ENCODE measurements at places on chromosomes 1 and 21. TPM values are rescaled to one million over a fixed set of nuclear protein-coding genes. Genes with fewer than 3 reads are reported as not detected.

GRCh38 chr1:156123356-156124196 is 9.1 kb downstream of the LMNA start:
- DNase-seq, result peak; percentile 97
- H3K27ac ChIP-seq, result peak overlapping the region; percentile 96
- peak overlapping the region; percentile 66 for H3K4me3 ChIP-seq
- H3K4me1 ChIP-seq, result peaks cover 96% of the 10 kb centered on the region
- H3K36me3 ChIP-seq, result peaks cover 10% of the 10 kb centered on the region

The SIM2 gene
- 1.5 TPM for total RNA-seq

The ERICH3 gene
- not detected for total RNA-seq

DNA sequence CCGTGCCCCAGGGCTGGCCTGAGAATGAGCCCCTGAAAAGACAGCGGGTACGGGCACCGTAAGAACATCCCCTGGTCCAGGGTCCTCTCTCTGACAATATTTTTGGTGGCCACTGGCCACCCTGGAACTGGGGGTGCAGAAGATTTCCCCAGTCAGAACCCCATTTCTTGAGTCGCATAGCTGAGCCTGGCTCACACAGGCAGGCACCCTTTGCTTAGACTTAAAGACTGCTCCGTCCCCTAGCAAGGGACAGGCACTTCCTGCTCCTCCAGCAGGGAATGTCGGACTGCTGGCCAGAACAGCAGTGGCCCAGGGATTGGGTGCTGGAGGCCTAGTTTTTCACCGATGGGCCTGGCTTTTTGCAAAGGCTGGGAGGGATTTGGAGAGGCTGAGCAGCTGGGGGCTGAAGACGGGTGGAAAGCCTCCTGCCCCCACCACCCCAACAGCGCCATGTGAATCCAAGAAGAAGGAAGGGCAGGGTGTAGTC is 4.3 kb downstream of the OLIG2 start:
- H3K4me3 ChIP-seq, result no peak overlapping the region
- H3K27ac ChIP-seq, result no peak overlapping the region
- DNase-seq, result no peak
- H3K27me3 ChIP-seq, result peaks cover 55% of the 10 kb centered on the region
- peaks cover 2% of the 10 kb centered on the region for H3K36me3 ChIP-seq

- peak; percentile 75 for DNase-seq
- H3K27ac ChIP-seq, result no peak overlapping the region
- no peaks in the 10 kb centered on the region for H3K36me3 ChIP-seq
- H3K27me3 ChIP-seq, result no peaks in the 10 kb centered on the region
- no peak overlapping the region for H3K4me3 ChIP-seq
- H3K4me1 ChIP-seq, result no peaks in the 10 kb centered on the region
Measured at GRCh38 chr1:5643360-5644107, 348.7 kb downstream of the NPHP4 start.

- no peaks in the 10 kb centered on the region for H3K27me3 ChIP-seq
- peaks cover 25% of the 10 kb centered on the region for H3K4me1 ChIP-seq
- DNase-seq, result no peak
- no peak overlapping the region for H3K27ac ChIP-seq
- peaks cover 24% of the 10 kb centered on the region for H3K36me3 ChIP-seq
Measured at GRCh38 chr1:172442404-172442803, 1.5 kb downstream of the PIGC start.

DNA sequence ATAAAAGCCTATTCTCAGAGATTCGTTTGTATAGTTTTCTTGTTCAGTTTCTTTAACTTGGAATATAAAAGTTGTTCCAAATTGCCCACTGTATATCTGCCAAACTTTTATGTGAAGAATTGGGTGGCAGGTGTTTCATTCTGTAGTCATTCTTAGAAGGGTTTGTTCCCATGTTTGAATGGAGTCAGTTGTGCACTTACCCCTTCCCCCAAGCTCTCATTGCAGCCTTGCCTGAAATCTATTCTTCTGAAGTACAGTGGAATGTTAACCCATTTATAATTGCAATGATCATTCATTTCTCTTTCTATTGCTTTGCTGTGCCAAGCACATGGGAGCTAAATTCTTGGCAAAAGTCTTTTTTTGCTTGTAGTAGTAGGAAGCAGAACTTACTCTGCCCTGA is 375.3 kb upstream of the C1orf87 start:
- H3K4me1 ChIP-seq, result no peaks in the 10 kb centered on the region
- H3K27ac ChIP-seq, result no peak overlapping the region
- no peaks in the 10 kb centered on the region for H3K27me3 ChIP-seq
- no peak overlapping the region for H3K4me3 ChIP-seq
- H3K36me3 ChIP-seq, result peaks cover 2% of the 10 kb centered on the region
- no peak for DNase-seq

The TARS2 gene
- 23.2 TPM for total RNA-seq

GRCh38 chr1:161956930-161957329 is 66.7 kb downstream of the OLFML2B start:
- peaks cover 71% of the 10 kb centered on the region for H3K4me1 ChIP-seq
- no peak overlapping the region for H3K4me3 ChIP-seq
- no peaks in the 10 kb centered on the region for H3K27me3 ChIP-seq
- peaks cover 12% of the 10 kb centered on the region for H3K36me3 ChIP-seq

The MATN1 gene
- 0.39 TPM for total RNA-seq

- H3K27ac ChIP-seq, result no peak overlapping the region
- H3K4me3 ChIP-seq, result no peak overlapping the region
- DNase-seq, result no peak
- H3K36me3 ChIP-seq, result no peaks in the 10 kb centered on the region
- no peaks in the 10 kb centered on the region for H3K27me3 ChIP-seq
Measured at GRCh38 chr1:9421533-9421873, 117.8 kb upstream of the SLC25A33 start.

- no peak overlapping the region for H3K27ac ChIP-seq
- no peak overlapping the region for H3K4me3 ChIP-seq
- no peak for DNase-seq
- no peaks in the 10 kb centered on the region for H3K27me3 ChIP-seq
Measured at GRCh38 chr1:115461526-115461925, 123.5 kb upstream of the NGF start.

GRCh38 chr1:100461222-100461621 is 76.7 kb upstream of the GPR88 start:
- no peaks in the 10 kb centered on the region for H3K36me3 ChIP-seq
- H3K4me1 ChIP-seq, result peaks cover 12% of the 10 kb centered on the region
- H3K27me3 ChIP-seq, result no peaks in the 10 kb centered on the region
- no peak overlapping the region for H3K4me3 ChIP-seq
- DNase-seq, result no peak
- no peak overlapping the region for H3K27ac ChIP-seq

DNA sequence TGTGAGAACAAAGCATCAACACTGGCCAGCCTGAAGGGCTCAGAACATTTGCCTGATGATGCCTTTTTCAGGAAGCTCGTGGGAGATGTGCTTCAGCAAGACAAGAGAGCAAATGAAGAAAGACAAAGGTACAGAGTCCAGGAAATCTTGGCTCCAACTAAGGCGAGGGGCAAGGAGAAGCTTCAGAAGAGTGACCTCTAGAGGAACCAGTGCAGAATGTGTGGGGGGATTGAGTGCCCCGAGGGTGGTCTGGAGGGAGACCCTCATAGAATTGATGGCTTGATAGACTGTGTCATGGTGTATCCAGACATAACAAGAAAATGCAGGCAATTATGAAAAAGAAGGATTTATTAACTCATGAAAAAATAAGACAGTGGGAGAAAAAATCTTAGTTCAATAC is 15.3 kb upstream of the NLRP3 start:
- no peak for DNase-seq
- peaks cover 7% of the 10 kb centered on the region for H3K4me1 ChIP-seq
- H3K36me3 ChIP-seq, result no peaks in the 10 kb centered on the region
- no peak overlapping the region for H3K4me3 ChIP-seq
- peaks cover 10% of the 10 kb centered on the region for H3K27me3 ChIP-seq
- no peak overlapping the region for H3K27ac ChIP-seq

DNA sequence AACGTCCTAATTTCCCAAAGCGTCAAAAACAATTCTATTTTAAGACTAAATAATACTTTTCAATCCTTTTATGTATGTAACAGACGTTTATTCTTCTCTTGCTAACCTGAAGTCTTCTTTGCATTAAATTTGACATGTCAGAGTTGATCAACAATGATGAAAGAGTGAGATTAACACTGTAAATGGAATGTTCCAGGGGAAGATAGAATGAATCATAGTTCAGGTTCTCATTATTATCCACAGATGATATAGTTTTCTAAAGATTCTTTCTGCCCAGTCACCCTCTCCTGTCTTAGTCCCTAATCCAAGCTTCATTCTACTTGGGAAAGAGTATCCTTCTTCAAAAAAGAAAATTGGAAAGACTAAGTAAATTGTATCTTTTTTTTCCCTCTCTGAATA is 38.9 kb downstream of the SDCCAG8 start:
- H3K4me3 ChIP-seq, result no peak overlapping the region
- no peaks in the 10 kb centered on the region for H3K27me3 ChIP-seq

The KDF1 gene
- not detected for total RNA-seq

DNA sequence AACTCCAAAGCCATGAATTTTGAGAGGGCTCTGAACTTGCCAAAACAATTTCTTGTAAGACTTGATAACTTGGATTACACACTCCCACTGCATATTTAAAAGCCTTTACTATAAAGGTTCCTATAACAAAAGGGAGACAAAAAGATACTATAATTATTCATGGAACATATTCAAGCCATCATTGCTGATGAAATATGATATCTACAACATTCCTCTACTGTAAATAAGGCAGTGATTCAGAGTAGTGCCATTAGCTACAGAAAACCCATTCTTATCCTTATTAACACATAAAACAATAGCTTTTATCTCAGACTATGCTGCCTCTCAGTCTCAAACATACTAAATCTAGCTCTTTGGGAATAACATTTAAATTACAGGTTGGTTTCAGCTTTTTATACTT is 675.5 kb upstream of the CXADR start:
- no peak for DNase-seq
- H3K27me3 ChIP-seq, result no peaks in the 10 kb centered on the region
- peaks cover 36% of the 10 kb centered on the region for H3K4me1 ChIP-seq
- H3K36me3 ChIP-seq, result no peaks in the 10 kb centered on the region

DNA sequence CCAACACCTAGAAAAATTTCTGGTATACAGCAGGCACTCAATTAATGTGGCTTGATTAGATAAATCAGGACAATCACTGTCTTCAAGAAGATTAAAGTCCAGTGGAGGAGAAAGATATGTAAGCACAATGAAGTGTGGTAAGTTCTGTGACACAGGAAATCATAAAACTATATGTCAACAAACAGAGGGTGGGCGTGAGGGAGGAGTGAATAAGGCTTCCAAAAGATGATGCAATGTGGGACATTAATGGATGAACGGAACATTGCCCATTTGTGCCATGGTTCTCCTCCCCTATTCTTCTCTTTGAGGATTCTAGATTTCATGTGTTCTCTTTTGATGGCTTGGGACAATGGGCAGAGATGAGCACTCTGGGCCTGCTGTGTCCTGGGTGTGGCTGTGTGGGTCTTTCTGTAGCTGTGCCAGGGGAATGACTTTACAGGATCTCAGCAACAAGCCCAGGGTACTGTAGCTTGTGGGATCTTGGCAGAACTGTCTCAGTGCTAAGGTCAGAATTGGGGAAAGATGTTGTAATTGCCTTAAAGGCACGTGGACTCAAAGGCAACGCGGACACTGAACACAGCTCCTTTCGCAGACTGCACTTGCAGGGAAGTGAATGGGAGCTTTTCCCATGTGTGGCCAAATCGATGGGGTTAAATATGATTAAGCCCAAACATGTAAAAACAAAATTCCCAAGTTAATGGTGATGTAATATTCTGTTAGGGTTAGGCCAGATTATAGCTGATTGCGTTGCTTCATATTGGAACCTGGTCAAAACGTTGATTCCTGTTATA is 366.9 kb downstream of the TGFB2 start:
- no peaks in the 10 kb centered on the region for H3K36me3 ChIP-seq
- DNase-seq, result no peak
- H3K27ac ChIP-seq, result peak overlapping the region; percentile 19
- H3K27me3 ChIP-seq, result no peaks in the 10 kb centered on the region

The HMGN1 gene
- 267 TPM for total RNA-seq

DNA sequence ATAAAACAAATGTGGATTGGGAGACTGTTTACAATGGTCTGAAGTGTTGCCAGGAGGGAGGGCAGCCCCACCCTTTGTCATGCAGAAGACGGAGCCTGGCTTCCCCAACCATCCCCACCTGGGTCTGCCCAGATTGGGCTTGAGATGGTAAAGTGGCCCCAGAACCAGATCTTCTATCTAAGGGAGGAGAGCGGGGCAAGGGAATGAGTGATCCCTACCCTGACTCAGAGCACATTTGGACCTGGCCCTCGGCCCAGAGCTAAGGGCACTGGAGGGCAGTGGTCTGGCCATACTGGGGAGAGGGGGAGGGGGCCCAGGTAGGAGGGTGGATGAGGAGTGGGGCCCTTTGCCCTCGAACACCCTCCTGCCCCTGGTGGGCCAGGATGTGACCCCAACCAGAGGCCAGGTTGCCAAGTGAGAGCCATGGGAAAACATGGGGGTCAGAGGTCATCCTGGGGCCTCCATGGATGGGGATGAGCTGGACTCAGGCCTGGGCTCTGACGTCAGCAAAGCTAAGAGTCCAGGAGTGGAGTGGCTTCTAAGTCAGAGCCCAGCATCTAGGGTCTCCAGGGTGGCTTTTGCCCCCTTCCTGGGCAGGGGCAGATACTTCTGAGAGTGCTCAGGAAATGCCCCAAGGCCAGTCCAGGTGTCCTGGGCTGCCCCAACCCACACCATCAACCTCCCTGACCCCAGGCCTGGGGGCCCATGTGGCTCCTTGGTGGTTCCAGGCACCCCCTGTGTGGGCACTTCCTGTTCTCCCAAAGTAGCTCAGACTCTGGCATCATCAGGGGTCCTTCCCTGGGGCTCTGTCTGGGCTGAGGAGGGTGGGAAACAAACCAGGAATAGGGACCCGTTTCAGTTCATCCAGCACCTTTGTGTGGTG is 1.6 kb upstream of the LEFTY1 start:
- no peak overlapping the region for H3K27ac ChIP-seq
- H3K36me3 ChIP-seq, result no peaks in the 10 kb centered on the region
- H3K27me3 ChIP-seq, result no peaks in the 10 kb centered on the region
- peaks cover 10% of the 10 kb centered on the region for H3K4me1 ChIP-seq
- DNase-seq, result no peak

DNA sequence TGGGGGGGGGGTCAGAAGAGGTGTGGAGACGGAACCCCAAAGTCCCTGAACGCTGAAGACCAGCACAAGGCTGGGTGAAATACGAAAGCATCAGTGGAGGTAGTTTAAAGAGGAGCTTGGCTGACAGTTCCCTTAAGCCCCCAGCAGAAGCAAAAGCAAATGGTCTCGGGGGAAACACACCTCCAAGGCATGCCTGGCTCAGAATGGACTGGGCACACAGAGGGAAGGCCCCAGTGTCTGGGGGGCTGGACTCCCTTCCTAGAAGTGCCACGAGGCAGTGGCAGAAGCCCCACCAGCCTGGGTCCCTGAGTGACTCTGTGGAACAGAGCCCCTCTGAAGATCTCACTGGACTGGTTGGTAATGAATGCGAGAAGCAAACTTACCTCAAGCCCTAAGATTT is 43.9 kb downstream of the UBE2G2 start:
- no peaks in the 10 kb centered on the region for H3K27me3 ChIP-seq
- no peak for DNase-seq
- no peak overlapping the region for H3K4me3 ChIP-seq
- peaks cover 2% of the 10 kb centered on the region for H3K4me1 ChIP-seq
- no peaks in the 10 kb centered on the region for H3K36me3 ChIP-seq
- H3K27ac ChIP-seq, result no peak overlapping the region

Data from osteocyte (in vitro differentiated cells).